Activated T-helper 2 cell treated with anti-CD3 and anti-CD28 coated beads, Interferon-gamma antibody, Interleukin-2, Interleukin-4, amounts not matched to agents 10 μg/mL and 5 μg/mL and 100 μg/mL, durations not matched to agents 14 hours and 24 hours and 36 hours (primary cell): ENCODE measurements at places on chromosomes 16 and 17.

DNA sequence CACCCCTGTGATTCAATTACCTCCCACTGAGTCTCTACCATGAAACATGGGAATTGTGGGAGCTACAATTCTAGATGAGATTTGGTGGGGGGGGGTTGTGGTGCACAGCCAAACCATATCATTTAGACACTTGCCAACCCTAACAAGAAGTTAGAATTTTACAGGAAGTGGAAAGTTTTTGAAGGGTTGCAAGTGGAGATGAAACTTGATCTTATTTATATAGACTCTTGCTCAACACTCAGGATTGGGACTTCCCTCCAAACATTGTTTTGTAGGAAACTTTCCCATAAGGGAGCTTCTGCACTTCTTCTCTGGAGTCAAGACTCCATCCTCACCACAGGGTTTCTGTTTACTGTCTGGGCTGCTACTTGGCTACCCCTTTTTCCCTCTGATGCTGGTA lies 266.7 kb upstream of the CDH11 start:
- DNase-seq = no peak

DNA sequence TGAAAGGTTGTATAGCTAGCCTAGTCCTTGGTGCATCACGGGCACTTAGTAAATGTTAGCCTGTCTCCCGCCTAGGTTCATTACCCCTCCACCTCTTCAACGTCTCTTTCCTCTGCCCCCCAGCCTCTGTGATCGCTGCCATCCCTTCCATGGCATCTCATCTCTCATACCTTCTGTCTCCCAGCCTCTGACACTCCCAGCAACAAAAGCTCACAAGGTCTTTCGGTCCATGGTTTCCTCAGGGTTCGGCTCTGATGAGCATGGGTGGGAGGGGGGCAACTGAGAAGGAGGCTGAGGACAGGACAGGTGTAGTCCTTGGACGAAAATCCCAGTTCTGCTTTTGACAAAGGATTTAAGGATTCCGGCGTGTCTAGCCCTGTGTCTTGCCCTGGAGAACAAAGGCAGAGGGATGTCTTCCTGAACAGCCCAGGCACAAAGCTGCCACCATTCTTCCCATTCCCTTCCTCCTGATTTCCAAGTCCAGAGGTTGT lies 16.7 kb downstream of the CCR7 start:
- peak; percentile 6 for DNase-seq

DNA sequence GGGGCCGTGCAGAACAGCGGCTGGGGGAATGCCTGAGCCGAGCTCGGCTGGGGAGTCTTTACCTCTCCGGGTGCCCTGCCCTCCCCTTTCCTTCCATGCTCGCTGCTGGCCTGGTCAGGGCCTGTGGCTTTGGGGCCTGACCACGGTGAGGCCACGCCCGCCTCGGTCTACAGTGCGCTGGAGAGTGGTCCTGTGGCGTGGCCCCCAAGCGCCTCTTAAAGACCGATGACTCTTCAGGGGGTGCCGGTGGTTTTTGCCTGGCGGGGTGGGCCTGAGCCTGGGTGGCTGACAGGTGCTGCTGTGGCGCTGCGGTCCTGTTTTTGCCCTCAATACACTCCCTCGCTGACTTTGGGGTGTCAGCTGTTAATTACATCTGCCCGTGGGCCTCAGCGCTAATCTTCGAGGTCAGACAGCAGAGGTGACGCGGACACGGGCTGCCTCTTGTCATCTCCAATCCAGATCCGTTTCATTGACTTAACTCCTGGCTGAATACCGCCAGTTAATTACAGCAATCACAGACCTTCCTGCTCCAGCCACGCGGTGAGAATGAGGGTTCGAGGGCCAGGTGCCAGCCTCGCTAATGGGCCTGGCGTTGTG lies 29.7 kb downstream of the GSE1 start:
- no peak for DNase-seq

DNA sequence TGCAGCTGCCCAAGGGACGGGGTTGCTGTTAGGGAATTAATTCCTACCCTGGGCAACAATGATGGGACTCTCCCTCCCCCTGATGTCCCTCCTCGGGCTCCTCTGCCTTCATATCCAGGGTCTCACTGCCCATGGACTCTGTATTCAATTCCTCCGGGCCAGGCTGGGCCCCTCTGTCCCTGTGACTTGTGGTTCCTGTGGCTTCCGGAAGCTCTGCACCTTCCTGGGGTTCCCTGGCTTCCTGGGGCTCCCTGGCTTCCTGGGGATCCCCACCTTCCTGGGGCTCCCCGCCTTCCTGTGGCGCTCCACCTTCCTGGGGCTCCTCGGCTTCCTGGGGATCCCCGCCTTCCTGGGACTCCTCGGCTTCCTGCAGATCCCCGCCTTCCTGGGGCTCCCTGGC lies 35.2 kb downstream of the SRL start:
- DNase-seq = no peak

DNA sequence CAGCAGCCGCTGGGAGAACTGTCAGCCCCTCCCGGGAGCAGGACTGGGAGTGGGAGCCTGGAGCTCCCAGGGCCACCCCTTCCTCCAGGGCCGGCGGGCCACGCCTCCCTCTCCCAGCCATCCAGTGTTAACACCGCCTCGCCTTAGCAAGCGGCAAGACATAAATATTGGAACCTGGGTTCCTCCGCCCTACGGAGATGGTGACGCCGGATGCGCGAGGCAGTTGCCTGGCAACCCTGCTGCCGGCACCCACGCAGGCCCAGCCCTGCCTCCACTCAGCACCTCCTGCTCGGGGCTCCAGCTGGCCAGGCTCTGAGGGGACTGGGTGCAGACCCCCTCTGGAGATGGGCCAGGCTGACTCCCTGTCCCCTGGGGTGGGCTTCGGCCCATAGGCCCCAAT lies 27.4 kb upstream of the CACNA1H start:
- DNase-seq = no peak

DNA sequence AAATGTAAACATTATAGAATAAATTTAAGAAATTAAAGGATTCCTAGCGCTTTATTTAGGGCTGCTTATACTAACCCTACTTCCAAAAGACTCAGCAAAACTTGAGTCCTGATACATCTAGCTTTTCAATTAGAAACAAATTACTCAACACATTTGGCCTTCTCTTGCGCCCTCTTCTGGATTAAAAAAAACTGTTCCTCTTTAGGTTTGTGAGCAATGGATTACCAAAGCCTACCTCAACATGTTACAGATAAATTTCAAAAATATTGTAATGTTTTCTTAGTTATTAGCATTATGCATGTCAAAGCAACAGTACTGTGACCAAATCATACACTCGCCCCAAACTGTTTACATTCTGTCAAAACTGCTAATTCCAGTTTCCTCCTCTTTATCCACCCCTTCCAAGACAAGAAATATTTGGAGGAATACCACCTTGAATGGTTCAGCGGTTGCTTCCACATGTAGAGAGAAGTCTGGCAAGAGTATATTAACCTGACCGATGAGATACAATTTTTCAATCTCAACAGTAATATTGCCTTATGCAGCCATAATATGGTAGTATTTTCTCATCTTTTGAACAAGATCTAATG lies 2.7 kb downstream of the NUFIP2 start:
- no peak for DNase-seq

DNA sequence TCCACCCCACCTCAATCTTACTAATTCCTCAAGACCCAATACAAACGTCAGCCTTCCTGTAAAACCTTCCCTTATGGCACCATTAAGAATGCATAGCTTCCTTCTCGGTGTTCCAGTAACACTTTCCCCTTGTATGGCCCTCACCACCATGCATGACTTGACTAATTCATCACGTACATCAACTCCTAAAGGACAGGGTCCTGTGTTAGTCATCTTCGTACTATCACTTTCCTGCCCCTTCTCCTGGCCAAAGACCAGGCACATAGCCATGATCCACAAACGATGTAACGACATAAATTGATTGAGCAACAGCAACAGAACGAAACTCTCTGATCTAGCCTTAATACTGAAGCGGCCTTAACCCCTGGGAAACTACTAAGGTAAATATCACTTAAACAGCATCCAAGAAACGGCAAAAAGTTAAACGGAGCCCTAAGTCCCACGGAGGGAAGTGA lies 612 bp downstream of the PSMD12 start:
- DNase-seq = no peak

- DNase-seq = no peak
Measured at GRCh38 chr17:81237591-81238489, 1.0 kb downstream of the TEPSIN start.

GRCh38 chr17:32269377-32269776 lies 3.7 kb downstream of the RHBDL3 start:
- no peak for DNase-seq

GRCh38 chr17:77304051-77304745 lies 163.4 kb downstream of the SEC14L1 start:
- no peak for DNase-seq

- DNase-seq = peak; percentile 43
Measured at GRCh38 chr17:21511363-21512195, 135.4 kb downstream of the KCNJ12 start.

- DNase-seq = no peak
Measured at GRCh38 chr17:28946239-28946638, 5.1 kb downstream of the PHF12 start.

DNA sequence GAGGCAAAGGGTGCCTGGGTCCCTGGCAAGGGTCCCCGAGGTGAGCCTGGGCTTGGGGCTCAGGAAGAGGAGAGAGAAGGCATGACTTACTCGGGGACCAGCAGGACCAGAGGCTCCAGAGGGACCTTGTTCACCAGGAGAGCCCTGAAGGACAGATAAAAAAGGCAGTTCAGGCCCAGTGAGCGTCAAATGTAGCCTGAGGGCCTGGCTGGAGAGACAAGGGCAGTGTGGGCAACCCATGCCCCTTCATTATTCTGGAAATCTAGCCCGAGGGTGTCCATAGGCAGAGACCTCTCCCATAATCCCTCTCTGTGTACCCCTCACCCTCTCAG lies 14.1 kb downstream of the COL1A1 start:
- DNase-seq = no peak

GRCh38 chr17:63071797-63072196 lies 105.8 kb downstream of the TANC2 start:
- no peak for DNase-seq

DNA sequence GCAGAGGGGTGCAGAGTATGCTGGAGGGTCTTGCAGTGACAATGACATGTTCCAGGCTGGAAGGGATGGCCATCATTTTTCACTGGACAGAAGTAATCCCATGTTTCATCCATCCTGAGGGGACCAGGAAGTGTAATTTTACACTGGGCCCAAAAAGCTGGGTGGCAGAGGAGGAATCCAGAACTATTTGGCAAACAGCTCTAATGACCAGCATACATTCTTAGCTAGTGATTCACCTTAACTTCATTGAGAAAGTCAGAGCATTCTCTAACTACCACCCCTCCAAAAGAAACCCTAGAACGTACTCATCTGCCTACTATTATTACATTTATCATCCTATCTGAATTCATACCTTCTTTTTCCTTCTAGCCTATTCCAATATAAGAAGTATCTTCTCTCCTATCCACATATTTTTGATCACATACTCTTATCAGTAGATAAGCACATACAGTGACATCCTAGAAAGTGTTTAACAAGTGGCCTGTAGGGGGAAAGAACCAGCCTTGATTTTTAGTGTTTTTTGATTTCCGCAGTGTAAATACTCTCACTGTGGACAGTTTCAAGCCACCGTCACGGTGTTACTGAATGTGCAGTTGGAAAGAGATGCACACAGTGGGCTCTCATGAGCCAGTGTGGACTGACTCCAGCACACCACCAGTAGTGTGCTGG lies 118.1 kb downstream of the FTO start:
- no peak for DNase-seq

DNA sequence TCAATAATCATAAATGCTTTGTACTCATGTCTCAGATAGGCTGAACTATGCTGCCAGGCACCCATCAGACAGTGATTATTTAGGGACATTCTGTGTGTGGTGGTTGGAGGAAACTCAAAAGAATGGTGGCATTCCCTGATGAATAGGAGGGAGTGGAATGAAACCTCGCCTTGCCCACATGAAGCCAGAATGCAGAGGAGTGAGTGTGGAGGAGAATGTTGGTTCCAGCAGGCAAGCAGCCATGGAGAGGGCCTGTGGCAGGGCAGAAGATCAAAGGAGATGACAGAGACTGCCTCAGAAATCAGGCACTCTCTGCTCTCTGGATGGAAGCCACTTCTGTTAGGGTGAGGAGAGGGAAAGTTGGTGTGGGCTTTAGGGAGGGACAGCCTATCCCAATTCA lies 22.5 kb downstream of the KCTD19 start:
- no peak for DNase-seq

- DNase-seq = no peak
Measured at GRCh38 chr17:80863626-80864025, 128.0 kb upstream of the CHMP6 start.

DNA sequence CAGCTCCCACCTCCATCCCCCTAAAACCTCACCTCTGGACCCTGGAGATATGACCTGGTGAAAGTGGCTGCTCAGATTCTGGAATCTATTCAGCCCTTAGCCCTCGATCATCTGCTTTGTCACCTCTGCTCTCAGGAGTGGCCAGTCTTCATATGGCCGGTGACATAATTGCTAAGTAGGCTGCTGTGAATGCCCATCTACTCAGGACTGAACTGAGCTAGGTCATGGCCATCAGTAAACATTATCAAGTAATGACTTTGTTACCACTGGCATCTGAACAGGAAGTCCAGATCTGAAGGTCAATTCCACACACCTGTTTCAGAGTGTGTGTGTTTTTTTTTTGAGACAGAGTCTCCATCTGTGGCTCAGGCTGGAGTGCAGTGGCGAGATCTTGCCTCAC lies 78.6 kb downstream of the CDK5R1 start:
- DNase-seq = no peak

- DNase-seq = no peak
Measured at GRCh38 chr16:86033016-86033474, 134.1 kb downstream of the IRF8 start.

DNA sequence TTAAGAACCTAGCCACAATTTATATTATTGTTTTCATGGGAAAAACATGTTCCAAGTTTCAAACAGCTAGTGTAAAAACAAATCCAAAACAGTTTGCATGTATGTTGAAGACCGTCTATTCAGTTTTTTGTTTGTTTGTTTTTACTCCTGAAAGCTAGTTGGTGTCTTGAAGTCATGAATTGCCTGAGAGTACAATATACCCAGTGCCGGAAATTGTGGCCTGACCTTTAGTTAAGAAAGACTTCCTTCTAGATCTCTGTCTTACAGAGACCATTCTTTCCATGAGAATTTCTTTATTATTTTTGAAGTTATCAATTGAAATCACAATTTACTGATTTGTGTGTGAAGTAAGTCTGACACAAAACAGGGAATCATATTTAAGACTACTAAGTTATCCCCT lies 474.8 kb downstream of the KCNJ2 start:
- no peak for DNase-seq

DNA sequence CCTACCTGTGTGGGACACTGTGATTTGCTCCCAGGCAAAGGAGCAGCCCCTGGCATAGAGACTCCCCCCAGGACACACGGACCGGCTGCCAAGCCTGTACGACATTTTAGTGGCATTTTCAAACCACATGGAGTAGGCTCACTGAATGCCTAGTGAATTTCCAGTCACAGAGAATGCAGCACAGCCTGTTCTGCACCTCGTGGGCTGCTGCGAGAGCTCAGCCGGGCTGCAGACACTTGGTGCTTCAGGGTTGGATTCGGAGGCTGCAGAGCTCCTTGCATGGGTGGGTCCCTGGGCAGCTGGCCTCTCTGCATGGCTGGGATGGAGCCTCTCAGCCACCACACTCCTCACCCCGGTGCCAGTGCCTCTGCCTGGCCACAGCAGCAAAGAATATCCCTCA lies 51.2 kb upstream of the HNF1B start:
- no peak for DNase-seq
